ENCODE measurements at places on chromosomes 12 and 14.

GRCh38 chr12:122161682-122162081 is 12.3 kb downstream of the IL31 start:
- DNase-seq, result no peak

DNA sequence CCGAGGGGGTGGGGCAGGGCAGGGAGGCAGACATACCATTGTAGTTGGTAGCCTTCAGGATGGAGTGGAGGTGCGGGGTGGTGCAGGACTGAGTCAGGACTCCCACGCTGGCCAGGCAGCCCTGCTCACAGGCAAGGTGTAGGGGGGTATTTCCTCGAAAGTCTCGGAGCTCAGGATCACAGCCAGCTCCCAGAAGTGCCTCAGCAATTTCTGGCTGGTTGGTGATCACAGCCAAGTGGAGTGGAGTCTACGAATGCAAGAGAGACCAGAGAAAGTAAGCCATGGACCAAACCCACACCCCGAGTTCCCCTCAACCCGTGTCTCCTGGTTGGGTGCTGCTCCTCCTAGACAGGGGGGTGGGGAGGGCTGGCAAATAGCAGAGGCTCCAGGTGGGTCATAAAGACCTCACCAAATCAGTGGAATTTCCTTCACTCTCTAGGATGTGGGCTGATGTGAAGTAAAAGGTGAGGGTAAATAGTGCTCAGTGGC is 1.4 kb downstream of the NFKBIA start:
- DNase-seq, result no peak

DNA sequence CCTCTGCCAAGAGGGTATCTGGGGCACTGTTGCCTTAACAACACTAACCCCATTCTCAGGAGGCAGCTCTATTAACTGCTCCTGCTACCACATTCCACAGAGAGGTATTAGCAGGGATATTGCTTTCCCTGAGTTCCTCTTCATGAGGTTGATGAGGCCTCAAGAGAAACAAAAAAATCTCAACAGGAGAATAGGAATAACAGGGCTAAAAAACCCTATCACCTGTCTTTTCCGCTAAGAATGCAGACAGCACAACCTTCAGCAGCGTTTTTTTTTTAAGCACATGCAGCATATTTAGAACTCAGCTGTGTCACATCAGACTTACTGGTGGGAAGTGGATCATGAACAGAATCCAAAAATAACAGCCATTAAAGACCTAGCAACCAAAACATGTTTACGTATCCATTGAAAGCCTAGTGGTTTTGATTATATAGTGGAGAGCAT is 29.2 kb downstream of the ATF7 start:
- no peak for DNase-seq

DNA sequence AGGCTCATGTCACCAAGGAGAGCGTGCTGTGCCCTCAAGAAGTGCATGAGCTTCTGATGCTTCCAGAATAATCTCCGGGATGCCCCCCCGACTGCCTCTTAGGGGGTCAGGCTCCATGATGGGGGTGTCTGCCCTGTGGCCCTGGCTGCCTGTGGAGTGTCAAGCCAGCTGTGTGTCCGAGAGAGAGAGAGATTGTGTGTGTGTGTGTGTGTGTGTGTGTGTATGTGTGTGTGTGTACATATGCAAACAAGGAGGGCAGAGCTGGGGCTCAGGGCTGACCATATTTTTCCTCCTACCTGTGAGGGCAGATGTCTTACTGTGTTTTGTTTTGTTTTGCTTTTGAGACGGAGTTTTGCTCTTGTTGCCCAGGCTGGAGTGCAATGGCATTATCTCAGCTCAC is 5.6 kb upstream of the ALDH2 start:
- no peak for DNase-seq

DNA sequence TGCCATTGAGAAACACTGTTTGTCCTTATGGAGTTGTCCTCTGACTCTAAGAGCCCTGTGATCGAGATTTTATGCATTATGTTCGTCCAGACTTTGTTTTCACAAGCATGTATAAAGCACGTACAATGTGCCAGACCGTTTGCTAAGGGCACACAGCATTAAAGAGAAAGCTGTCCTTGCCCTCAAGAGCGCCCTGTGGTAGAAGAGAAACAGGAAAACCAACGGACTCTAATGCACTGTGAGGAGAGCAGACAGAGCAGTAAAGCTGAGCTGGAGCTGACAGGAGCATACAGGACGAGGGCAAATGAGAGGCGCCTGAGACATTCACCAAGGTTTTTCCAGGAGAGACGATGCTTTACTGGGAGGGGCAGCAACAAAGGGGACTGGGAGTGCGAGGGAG is 66.2 kb upstream of the OVCH1 start:
- DNase-seq, result no peak

DNA sequence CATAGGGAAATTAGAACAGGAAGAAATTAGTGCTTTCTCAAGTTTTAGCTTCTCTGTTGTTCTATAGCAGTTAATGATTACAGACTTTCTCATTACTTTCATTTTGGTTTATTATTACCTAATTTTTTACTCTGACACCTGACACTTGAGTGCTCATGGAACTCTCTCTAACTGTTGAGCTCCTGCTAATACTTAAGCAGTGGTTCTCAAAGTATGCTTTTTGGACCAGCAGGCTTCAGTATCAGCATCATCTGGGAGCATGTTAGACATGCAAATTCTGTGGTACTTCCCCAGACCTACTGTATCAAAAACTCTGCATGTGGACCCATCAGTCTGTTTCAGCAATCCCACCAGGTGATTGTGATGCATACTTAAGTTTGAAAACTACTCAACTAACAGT is 235.3 kb downstream of the CCDC91 start:
- no peak for DNase-seq

GRCh38 chr12:88505696-88506095 is 74.6 kb downstream of the KITLG start:
- DNase-seq, result no peak

DNA sequence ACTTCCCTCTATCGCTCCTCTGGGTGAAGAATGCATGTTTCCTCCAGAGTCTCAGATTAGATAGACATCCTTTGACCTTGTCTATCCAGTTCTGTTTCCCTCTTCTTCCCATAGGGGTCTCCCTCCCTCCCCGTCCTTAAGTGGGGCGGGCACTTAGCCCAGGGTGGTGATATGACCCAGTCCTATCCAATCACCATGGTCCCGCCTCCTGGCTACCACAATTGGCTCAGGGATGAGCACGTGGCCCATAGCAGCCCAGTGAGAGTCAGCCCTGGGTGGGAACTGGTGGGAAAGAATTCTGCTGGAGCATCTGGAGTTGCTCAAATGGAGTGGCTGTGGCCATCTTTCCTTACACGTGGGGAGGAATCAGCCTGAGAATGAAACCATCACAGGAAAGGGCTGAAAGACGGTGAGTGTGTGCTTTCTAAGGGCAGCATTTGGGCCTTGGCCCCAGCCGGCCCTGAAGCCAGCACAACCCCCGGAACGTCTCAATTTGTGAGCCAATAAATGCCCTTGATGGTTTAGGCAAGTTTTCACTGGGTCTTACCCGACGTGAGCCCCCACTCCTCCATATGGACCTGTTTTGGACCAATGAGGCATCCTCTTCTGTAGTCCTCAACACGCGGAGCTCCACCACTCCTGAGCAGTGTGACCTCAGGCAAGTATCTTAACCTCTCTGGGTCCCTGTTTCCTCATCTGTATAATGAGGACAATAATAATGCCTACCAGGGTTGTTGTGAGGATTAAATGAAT is 14.4 kb upstream of the MLXIP start:
- DNase-seq, result no peak

- no peak for DNase-seq
These were observed 186.5 kb downstream of the KCNA5 start for GRCh38 chr12:5230156-5230555.

- DNase-seq, result no peak
These were observed 3.0 kb upstream of the C1RL start for GRCh38 chr12:7112041-7112440.

GRCh38 chr12:25472453-25472852 is 80.6 kb downstream of the LMNTD1 start:
- no peak for DNase-seq

DNA sequence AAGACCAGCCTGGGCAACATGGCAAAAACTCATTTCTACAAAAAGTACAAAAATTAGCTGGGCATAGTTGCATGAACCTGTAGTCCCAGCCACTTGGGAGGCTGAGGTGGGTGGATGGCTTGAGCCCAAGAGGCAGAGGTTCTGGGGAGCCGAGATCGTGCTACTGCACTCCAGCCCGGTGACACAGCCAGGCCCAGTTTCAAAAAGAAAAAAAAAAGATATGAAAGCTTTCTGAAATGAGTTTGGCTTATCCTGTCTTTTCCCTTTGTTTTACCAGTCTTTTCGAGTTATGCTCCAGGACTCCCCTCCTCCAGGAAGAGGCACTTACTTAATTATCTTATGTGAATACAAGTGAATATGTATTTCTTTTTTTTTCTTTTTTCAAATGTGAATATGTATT is 3.2 kb downstream of the BBOF1 start:
- no peak for DNase-seq

DNA sequence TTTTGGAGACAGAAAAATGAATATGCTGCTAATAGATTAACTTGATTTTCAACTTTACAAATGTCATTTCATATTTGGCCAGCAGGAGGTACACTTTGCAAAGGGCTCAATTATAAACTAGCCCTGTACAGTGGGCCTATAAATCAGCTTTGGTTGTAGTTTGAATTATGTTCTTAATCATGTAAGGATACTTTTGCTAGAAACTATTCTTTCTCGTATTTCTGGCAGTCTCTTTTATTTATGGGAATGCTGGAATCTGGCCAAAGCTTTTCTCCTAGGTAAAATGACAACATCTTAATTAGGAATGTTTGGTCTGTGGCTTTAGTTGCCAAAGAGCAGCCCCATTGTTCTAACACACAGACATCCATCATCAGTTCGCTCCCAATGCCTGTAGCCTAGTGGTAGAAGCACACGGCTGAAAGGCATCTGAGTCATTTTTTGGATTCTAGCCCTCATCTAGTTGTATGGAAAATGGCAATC is 1322.3 kb upstream of the SEL1L start:
- no peak for DNase-seq

GRCh38 chr12:68977909-68978610 is 45.1 kb upstream of the CPM start:
- DNase-seq, result no peak

- DNase-seq, result no peak
These were observed 369.8 kb downstream of the AACS start for GRCh38 chr12:125434936-125435443.

DNA sequence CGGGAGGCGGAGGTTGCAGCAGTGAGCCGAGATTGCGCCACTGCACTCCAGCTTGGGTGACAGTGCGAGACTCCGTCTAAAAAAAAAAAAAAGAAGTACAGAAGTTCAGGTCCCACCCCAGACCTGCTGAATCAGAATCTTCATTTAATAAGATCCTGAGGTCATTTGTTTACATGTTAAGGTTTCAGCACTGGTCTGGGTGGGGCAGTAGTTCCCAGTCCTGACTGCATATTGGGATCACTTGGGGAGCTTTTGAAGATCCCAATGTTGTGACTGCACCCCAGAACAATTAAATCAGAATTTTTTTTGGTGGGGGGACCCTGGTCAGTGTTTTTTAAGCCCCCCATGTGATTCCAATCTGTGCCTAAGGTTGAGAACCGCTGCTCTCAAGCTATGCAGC is 11.7 kb upstream of the COL2A1 start:
- no peak for DNase-seq

GRCh38 chr12:98799146-98799810 is 154.2 kb downstream of the APAF1 start:
- no peak for DNase-seq

DNA sequence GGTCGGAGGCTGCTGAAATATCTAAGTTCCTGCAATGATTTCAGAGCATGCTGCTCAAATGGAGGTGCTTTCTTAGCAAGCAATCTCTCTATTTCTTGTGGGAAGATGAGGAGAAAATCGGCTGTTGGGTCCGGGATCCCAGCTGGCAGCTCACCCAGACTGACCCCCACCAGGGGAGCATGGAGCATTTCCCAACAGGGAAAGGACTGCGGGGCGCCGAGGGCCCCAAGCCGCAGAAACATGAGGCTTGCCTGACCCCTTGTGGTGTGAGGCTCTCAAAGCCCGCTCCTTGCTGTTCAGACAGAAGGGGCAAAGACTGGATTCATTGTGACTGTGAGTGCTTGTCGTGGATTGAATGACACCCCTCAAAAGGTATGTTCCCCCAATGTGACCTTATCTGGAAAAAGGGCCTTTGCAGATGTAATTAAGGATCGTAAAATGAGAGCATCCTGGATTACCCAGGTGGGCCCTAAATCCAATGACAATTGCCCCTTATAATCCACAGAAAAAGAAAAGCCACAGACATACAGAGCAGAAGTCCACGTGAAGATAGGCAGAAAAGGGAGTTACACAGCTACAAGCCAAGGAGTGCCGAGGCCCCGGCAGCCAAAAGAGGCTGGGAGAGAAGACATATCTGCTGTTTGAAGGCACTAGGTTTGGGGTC is 116.3 kb upstream of the VASH1 start:
- DNase-seq, result no peak

GRCh38 chr12:89155826-89156225 is 196.5 kb downstream of the DUSP6 start:
- no peak for DNase-seq

DNA sequence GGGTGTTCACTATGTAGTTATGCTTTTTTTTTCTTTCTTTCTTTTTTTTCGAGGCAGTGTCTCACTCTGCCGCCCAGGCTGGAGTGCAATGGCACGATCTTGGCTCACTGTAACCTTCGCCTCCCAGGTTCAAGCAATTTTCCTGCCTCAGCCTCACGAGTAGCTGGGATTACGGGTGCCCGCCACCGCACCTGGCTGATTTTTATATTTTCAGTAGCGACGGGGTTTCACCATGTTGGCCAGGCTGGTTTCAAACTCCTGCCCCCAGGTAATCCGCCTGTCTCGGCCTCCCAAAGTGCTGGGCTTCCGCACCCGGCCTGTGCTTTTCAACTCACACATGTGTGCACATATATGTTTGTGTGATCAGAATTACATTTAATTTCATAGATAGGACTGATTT is 38.9 kb upstream of the AMN start:
- DNase-seq, result no peak

DNA sequence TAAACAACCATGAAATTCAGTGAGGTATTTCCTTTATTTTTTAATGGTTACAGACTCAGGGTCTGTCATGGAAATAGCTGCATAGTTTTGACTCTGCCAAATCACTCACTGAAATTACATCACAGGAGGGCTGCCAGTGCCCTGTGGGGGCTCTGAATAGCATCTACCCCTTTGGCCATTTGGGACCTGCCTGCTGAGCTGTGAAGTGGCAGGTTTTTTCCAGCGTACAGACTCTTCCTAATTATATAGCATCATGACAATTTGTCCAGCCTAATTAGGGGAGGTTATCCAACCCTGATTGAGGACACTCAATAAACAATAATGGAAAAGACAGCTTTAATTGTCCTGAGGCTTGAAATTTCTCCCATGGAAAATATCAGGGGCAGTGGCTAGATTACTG is 1.8 kb upstream of the COCH start:
- DNase-seq, result no peak

GRCh38 chr14:51180577-51180976 is 59.5 kb upstream of the TMX1 start:
- DNase-seq, result no peak

Data from stimulated activated CD8-positive, alpha-beta memory T cell treated with anti-CD3 and anti-CD28 coated beads, Interleukin-7, amount 100 ng/mL, for 1 hour (primary cell).